Activated CD4-positive, alpha-beta T cell treated with anti-CD3 and anti-CD28 coated beads for 48 hours (primary cell): ENCODE measurements at places on chromosomes 7 and 10.

DNA sequence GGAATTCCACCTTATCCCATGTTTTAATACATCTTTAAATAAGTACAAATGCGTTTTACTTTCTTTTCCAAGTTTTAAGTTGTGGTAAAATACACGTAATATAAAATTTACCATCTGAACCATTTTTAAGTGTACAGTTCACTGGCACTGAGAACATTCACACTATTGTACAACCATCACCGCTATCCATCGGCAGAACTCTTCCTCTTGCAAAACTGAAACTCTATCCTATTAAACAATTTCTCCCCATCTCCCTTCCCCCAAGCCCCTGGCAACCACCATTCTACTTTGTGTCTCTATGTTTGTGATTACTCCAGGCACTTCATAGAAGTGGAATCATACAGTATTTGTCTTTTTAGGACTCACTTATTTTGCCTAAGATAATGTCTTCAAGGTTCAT, 33.8 kb downstream of the HIP1 start:
- DNase-seq = no peak

DNA sequence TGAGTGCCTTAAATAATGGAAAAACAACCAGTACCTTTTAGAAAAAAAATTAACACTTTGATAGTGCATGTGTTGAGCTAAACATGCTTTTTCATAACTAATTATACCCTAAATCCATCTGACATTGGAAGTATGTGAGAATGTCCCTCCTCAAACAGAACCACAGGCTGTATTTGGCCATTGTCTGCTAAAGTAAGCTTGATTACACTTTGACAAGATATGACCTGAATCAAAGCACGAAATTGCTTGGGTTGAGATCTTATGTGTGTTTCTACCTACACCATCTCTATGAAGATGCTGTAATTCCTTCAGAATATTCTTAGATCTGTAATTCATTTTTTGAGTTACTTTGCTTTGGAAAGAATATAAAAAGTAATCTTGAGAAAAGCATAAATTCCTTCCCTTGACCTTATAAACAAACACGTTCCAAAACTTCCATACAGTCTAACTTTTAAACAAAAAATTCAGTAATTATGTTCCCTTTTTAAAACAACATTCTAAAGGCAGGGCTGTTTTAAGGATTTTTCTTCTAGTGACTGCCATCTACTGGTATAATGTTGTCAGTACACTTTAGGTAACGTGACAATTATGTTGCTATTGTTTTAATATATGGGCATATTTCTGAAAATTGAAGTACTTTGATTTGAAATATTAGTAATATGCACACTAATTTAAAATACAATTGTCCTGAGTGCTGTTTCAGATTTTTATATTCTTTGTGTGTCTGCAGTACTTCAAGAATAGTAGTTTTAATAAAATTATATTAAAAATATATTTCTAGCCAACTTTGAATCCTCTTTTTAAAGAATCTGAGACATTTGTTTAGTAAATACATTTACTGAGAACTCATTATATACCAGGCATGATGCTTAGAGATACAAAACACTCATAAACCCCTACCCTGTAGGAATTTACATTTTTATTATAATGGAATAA, 20.9 kb downstream of the CD36 start:
- no peak for DNase-seq

DNA sequence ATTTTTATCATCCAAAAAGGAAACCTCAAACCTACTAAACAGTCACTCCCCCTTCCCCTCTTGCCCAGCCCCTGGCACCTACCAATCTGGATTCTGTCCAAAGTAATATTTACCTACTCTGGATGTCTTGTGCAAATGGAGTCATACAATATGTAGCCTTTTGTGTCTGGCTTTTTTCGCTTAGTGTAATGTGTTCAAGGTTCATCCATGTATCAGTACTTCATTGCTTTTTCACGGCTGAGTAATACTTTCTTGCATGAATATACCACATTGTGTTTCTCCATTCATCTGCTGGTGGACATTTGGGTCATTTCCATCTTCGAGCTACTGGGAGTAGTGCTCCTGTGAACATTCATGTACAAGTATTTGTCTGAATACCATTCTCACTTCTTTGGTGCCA, 113.6 kb downstream of the EEPD1 start:
- DNase-seq = no peak

GRCh38 chr7:27091105-27091504, 4.7 kb downstream of the HOXA1 start:
- DNase-seq = no peak

- no peak for DNase-seq
These were observed 11.4 kb upstream of the DOCK1 start for GRCh38 chr10:126893841-126894240.
